ENCODE measurements at places on chromosomes 12 and 14. TPM values are rescaled to one million over a fixed set of nuclear protein-coding genes. Genes with fewer than 3 reads are reported as not detected.

DNA sequence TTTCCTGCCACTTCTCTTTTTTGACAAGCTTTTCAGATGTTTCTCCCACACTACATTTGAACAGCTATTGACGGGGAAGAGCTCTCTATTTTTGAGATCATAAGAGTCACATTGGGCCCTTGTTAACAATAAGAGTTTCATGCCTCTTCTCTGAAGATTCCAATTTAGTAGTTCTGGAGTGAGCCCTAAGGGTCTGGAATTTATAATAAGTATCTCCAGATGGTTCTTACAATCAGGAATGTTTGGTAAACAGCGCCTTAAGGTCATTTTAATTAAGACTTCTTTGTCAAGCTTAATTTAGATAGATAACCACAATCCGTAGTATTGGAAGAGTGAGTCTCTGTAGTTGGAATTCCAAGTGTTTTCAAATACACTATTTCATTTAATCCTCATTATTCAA lies 60.6 kb upstream of the HECTD1 start:
- H3K27ac ChIP-seq, result no peak overlapping the region
- H3K4me1 ChIP-seq, result peaks cover 32% of the 10 kb centered on the region
- H3K4me3 ChIP-seq, result no peak overlapping the region
- no peaks in the 10 kb centered on the region for H3K36me3 ChIP-seq
- H3K27me3 ChIP-seq, result no peaks in the 10 kb centered on the region

- DNase-seq, result no peak
- H3K4me1 ChIP-seq, result no peaks in the 10 kb centered on the region
- H3K4me3 ChIP-seq, result no peak overlapping the region
- peaks cover 22% of the 10 kb centered on the region for H3K36me3 ChIP-seq
- no peaks in the 10 kb centered on the region for H3K27me3 ChIP-seq
Observed at GRCh38 chr12:95517246-95517645, 34.0 kb downstream of the USP44 start.

DNA sequence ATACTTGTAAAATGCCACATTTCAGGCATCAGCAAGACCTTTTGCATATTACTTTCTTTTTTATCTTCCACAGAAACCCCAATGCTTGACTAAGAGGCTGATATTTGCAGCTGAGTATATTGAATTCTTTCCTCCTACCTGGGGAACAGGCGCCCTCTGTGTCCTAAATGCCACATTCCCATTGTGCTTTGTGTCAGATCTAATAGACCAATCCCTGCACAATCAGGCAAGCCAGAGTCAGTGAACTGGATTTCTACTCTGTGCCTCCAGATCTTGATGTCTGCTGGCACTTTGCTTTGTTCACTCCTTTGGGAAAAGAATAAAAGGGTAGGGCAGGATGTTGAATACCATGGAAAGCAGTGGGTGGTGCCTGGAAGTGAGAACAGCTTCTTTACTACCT lies 22.4 kb upstream of the TAS2R42 start:
- no peak overlapping the region for H3K4me3 ChIP-seq
- H3K36me3 ChIP-seq, result no peaks in the 10 kb centered on the region
- no peaks in the 10 kb centered on the region for H3K4me1 ChIP-seq
- DNase-seq, result no peak
- H3K27me3 ChIP-seq, result no peaks in the 10 kb centered on the region
- no peak overlapping the region for H3K27ac ChIP-seq

DNA sequence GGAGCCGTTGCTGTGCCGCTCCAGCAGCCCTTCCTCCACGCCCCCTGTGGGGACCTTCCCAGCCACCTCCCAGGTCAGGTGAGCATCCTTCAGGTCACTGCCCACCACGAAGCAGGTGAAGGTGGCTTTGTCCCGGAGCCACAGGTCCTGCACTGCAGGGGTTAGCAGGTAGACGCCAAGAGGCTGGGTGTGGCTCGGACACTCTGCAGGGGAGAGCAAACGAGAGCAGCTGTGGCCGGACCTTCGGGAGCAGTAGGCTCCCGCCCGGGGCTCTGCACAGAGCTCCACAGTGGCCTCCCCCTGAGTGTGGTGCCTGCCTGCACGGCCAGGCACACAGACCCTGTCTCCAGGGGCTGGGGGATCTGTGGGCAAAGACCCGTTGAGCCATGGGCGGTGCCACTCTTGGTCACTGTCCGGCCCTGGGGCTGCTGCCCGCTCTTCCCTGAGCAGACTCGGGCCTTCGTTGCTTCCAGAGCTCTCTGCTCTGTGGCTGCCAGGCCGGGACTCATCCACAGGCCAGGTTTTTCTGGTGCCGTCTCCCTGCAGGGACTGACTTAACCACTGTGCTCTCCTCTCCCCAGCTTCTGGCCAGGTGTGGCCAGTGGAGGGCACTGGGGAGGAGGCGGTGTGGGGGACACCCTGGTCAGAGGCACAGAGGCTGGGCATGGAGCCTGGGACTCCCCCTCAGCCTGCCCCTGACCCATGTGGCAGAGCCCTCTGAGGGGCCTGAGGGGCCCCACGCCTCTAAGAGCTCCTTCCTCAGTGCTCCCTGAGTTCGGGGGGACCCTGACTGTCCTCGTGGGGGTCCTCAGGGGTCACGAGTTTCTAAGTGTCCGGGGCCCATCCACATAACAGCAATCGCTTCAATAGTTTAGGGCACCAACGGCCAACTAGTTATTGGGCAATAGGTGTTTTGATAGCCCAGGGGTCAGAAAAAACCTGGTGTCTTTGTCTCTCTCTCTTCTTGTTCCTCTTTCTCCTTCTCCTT lies 314.9 kb downstream of the TMEM121 start:
- no peak overlapping the region for H3K4me3 ChIP-seq
- H3K27ac ChIP-seq, result no peak overlapping the region
- no peaks in the 10 kb centered on the region for H3K27me3 ChIP-seq
- no peak for DNase-seq
- H3K4me1 ChIP-seq, result no peaks in the 10 kb centered on the region
- H3K36me3 ChIP-seq, result no peaks in the 10 kb centered on the region

The MLH3 gene
- total RNA-seq, result 24.5 TPM

The PLA2G1B gene
- total RNA-seq, result not detected

The PDE3A gene
- 155 TPM for total RNA-seq
